Glutamatergic neuron (in vitro differentiated cells): ENCODE measurements at places on chromosomes 7 and 10. TPM values are rescaled to one million over a fixed set of nuclear protein-coding genes. Genes with fewer than 3 reads are reported as not detected.

The PRSS37 gene
- total RNA-seq: not detected

The TEX47 gene
- total RNA-seq: not detected

The AFAP1L2 gene
- total RNA-seq: 1.9 TPM

The MEOX2 gene
- total RNA-seq: 0.39 TPM

The HKDC1 gene
- total RNA-seq: not detected

The HTR7 gene
- 13.3 TPM for total RNA-seq

The SCART1 gene
- total RNA-seq: 3.8 TPM

The LIPJ gene
- 0.22 TPM for total RNA-seq

DNA sequence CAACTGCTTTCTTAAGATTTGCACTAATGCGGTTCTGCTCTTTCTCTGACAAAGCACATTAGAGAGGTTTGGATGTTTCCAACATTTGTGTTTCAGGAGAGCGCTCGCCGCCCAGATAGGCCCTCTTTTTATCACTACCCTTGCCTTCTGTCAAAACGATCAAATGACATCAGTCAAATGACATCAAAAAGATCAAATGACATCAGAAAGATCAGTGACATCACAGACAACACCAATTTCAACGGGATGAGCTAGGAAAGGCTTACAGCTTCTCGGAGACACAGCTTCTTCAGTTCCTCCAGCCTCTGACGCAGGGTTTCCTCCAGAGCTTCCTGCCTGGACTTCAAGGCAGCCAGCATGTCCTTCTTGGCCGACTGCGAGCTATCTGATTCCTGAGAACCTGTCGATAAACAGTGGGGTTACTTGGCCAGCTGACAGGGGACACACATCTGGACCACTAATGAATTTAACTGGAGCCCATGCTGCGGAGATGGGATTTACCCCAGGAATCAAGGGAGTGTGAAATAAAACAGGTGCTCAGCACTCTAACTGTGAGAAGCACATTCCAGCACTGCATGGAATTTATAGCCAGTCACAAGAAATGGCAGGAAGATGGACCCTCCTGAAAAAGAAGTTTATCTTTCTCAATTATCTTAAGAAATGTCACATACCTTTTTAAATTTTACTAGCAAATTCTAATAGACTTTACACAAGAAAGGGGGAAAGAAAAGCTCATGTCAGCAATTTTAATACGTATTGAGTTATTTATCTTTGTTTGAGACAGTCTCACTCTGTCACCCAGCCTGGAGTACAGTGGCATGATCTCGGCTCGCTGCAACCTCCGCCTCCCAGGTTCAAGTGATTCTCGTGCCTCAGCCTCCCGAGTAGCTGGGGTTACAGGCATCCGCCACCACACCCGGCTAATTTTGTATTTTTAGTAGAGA, 88.2 kb downstream of the PRPF18 start:
- no peak overlapping the region for H3K27ac ChIP-seq
- peaks cover 16% of the 10 kb centered on the region for H3K4me1 ChIP-seq
- DNase-seq: no peak
- no peak overlapping the region for H3K4me3 ChIP-seq

- H3K36me3 ChIP-seq: no peaks in the 10 kb centered on the region
- H3K27ac ChIP-seq: no peak overlapping the region
- no peaks in the 10 kb centered on the region for H3K4me1 ChIP-seq
These were observed 663.5 kb downstream of the KCNMA1 start for GRCh38 chr10:76974017-76974691.

GRCh38 chr10:77261146-77261545, 376.5 kb downstream of the KCNMA1 start:
- DNase-seq: no peak
- H3K36me3 ChIP-seq: peaks cover 9% of the 10 kb centered on the region
- no peak overlapping the region for H3K4me3 ChIP-seq
- H3K27ac ChIP-seq: no peak overlapping the region
- H3K4me1 ChIP-seq: no peaks in the 10 kb centered on the region

GRCh38 chr7:12821746-12822145, 134.3 kb downstream of the ARL4A start:
- H3K4me1 ChIP-seq: no peaks in the 10 kb centered on the region
- no peak overlapping the region for H3K27ac ChIP-seq
- H3K27me3 ChIP-seq: no peaks in the 10 kb centered on the region
- no peak for DNase-seq

GRCh38 chr7:139948587-139949335, 114.0 kb downstream of the PARP12 start:
- DNase-seq: no peak
- no peaks in the 10 kb centered on the region for H3K4me1 ChIP-seq
- no peaks in the 10 kb centered on the region for H3K36me3 ChIP-seq
- no peaks in the 10 kb centered on the region for H3K27me3 ChIP-seq
- H3K4me3 ChIP-seq: no peak overlapping the region
- no peak overlapping the region for H3K27ac ChIP-seq

GRCh38 chr10:118810796-118811505, 56.2 kb upstream of the CACUL1 start:
- no peak overlapping the region for H3K27ac ChIP-seq
- DNase-seq: no peak
- peaks cover 12% of the 10 kb centered on the region for H3K27me3 ChIP-seq
- H3K36me3 ChIP-seq: no peaks in the 10 kb centered on the region

DNA sequence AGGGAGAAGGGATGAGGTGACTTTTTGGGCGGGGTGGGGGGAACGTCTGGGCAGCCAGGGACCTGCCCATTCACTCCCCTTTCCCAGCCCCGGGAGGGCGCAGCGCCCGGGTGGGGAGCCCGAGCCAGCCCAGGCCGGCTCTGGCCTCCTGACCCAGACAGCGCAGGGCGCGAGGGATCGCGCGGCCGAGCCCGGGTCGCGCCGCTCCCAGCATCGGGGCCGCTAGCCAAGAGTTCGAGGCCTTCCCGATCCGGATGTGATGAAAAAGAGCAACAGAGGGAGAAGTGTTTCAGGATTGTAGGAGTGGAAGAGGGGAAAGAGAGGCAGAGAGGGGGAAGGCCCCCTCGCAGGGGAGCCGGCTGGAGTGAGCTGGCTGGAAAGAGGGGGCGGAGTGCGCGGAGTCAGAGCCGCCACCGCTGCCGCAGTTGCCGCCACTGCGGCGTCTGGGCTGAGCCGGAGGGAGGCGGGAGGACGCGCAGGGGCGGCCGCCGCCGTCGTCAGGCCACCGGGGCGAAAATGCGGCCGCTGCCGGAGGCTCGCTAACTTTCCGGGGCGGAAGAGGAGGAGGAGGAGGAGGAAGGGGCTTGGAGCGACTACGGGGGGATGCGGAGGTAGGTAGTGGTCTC, at the start of gene MDFIC:
Gene MDFIC (plus strand): TSS at position 69 of the 626 bp plus-strand sequence. CDS start 940 bp downstream, outside the sequence.
- H3K36me3 ChIP-seq: no peaks in the 10 kb centered on the region
- H3K27me3 ChIP-seq: no peaks in the 10 kb centered on the region
- DNase-seq: peak; percentile 56
- H3K4me1 ChIP-seq: peaks cover 4% of the 10 kb centered on the region
- peak within 1 kb of the TSS; percentile 74 for H3K27ac ChIP-seq

GRCh38 chr7:101068401-101068800, 16.9 kb upstream of the TRIM56 start:
- no peak overlapping the region for H3K27ac ChIP-seq
- H3K36me3 ChIP-seq: no peaks in the 10 kb centered on the region
- DNase-seq: no peak
- peaks cover 8% of the 10 kb centered on the region for H3K4me1 ChIP-seq
- no peak overlapping the region for H3K4me3 ChIP-seq
- H3K27me3 ChIP-seq: peaks cover 5% of the 10 kb centered on the region

DNA sequence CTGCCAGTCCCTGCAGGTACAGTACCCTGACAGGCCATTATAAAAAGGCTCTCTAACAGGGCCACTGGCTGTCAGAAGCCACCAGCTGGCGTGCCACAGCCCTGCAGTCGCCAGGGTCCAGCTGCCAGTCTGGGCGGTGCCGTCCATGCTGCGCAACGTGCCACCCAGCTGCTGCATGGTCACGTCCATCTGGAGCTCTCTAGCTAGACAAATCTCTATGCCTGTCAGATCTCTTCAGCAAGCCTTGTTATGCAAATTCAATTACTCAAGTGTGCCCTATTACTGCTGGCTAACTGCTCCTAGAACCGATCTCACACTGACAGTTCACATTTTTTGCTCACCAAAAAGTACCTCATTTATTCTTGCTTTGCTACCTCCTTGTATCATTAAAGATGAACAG, 75.9 kb downstream of the HIBADH start:
- H3K27ac ChIP-seq: peak overlapping the region; percentile 86
- H3K4me3 ChIP-seq: peak overlapping the region; percentile 58
- H3K4me1 ChIP-seq: peaks cover 30% of the 10 kb centered on the region

GRCh38 chr10:8379906-8380832, 325.7 kb downstream of the GATA3 start:
- no peak overlapping the region for H3K4me3 ChIP-seq
- H3K36me3 ChIP-seq: no peaks in the 10 kb centered on the region
- no peaks in the 10 kb centered on the region for H3K27me3 ChIP-seq
- DNase-seq: no peak
- H3K4me1 ChIP-seq: peaks cover 22% of the 10 kb centered on the region
- H3K27ac ChIP-seq: no peak overlapping the region

DNA sequence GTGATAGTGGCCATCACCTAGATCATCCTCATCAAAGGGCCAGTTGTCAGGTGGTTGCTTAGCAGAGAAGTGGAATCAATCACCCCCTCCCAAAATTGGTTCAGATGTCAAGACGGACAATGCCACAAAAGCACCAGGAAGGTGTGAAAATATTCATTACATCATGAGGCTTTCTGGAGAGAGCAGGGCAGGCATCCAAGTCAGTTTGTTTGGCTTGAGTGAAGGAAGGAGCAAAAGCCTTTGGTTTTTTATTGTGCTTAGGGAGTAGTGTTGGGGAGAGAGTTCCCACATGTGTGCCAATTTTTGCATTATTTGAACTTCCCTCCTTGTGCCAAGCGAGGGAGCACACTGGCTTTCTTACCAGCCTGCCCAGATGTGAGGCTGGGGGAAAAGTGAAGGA, 1082.9 kb downstream of the LRMDA start:
- no peak overlapping the region for H3K27ac ChIP-seq
- no peaks in the 10 kb centered on the region for H3K27me3 ChIP-seq
- DNase-seq: no peak
- no peaks in the 10 kb centered on the region for H3K4me1 ChIP-seq
- H3K4me3 ChIP-seq: no peak overlapping the region
- H3K36me3 ChIP-seq: no peaks in the 10 kb centered on the region

DNA sequence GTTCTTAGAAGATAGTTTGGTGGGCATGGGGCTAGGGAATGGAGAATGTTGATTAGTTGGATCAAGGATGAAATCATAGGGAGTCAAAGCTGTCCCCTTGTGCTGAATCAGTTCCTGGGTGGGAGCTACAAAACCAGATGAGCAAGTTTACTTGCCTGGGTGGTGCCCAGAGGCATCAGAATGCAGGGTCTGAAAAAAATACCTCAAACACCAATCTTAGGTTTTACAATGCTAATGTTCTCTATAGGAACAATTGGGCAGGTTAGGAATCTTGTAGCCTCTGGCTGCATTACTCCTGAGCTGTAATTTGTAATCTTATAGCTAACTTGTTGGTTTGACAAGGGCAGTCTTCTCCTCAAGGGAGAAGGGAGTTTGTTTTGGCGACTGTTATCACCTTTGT, 34.4 kb downstream of the LHFPL3 start:
- H3K27me3 ChIP-seq: no peaks in the 10 kb centered on the region
- H3K4me1 ChIP-seq: peaks cover 5% of the 10 kb centered on the region
- no peak overlapping the region for H3K27ac ChIP-seq
- H3K36me3 ChIP-seq: no peaks in the 10 kb centered on the region

DNA sequence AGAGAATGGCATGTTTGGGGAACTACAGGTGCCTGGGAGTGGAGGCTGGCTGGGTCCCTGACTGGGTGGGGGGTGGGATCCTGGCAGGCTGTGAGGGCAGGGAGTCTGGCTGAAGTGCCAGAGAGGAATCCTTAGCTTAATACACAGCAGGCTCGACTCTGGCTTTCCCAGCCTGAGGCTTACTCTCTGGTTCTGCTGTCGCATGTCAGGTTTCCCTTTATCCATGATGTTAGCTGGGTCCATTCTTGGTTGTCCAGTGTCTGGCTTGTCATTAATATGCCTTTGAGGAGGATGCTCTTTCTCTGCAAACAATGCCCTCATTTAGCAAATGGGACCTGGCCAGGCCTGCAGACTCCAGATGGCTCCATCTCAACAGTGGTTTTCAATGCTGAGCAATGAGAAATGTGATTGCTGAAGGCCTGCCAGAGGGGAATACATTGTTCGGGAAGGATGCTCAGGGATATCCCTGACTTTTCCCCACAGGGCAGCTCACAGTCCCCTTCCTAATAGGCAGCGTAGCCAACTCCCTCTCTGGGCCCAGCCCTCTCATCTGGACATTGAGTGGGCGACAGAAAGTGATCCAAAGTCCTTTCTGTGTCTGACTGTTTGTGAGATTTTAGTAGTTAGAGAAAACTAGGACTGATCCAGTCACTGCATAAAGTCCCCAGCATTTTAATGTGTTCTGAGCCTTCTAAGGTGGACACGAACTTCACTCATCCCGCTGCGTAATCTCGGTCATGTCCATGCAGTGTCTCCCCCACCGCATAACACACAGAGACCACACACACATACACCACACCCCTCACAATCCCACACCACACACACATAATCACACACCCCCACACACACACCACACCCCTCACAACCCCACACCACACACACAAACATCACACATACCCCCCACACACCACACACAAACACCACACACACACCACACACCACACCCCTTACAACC, 124.9 kb downstream of the ANLN start:
- H3K36me3 ChIP-seq: no peaks in the 10 kb centered on the region
- no peak overlapping the region for H3K4me3 ChIP-seq
- DNase-seq: no peak
- peaks cover 11% of the 10 kb centered on the region for H3K27me3 ChIP-seq
- H3K27ac ChIP-seq: peak overlapping the region; percentile 71

DNA sequence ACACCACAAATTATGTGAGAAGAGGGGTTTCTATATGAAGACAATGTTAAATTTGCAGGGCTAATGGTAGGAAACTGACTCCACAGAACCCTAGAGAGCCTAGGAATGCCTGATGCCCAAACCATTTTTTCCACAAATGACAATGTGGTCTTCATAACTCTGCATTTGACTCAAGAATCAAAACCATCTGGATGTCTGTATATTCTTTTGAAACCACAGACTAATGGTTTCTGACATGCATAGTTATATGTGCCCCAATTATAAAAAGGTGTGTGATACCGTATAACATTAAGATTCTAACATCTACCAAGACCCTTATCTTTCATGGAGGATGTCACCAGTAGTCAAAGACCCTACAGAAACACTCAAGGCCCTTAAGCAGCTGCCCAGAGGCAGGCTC, 20.3 kb downstream of the SEC61G start:
- H3K27me3 ChIP-seq: no peaks in the 10 kb centered on the region
- H3K27ac ChIP-seq: no peak overlapping the region
- no peaks in the 10 kb centered on the region for H3K36me3 ChIP-seq
- H3K4me1 ChIP-seq: no peaks in the 10 kb centered on the region
- H3K4me3 ChIP-seq: no peak overlapping the region
- DNase-seq: no peak

GRCh38 chr7:19869979-19870378, 96.6 kb upstream of the TMEM196 start:
- peaks cover 9% of the 10 kb centered on the region for H3K36me3 ChIP-seq
- no peaks in the 10 kb centered on the region for H3K27me3 ChIP-seq
- DNase-seq: no peak
- H3K4me3 ChIP-seq: no peak overlapping the region
- H3K4me1 ChIP-seq: no peaks in the 10 kb centered on the region

GRCh38 chr7:128037081-128037480, 5.8 kb upstream of the LRRC4 start:
- no peak overlapping the region for H3K4me3 ChIP-seq
- H3K36me3 ChIP-seq: no peaks in the 10 kb centered on the region
- no peak for DNase-seq

- no peak overlapping the region for H3K4me3 ChIP-seq
- H3K27ac ChIP-seq: no peak overlapping the region
- DNase-seq: no peak
- peaks cover 5% of the 10 kb centered on the region for H3K4me1 ChIP-seq
- H3K27me3 ChIP-seq: peaks cover 30% of the 10 kb centered on the region
These were observed 4.8 kb downstream of the PRRT4 start for GRCh38 chr7:128356546-128357216.
